ENCODE measurements at places on chromosomes 6 and 20.

GRCh38 chr6:14626556-14626955, 509.0 kb downstream of the CD83 start:
- no peak for DNase-seq

DNA sequence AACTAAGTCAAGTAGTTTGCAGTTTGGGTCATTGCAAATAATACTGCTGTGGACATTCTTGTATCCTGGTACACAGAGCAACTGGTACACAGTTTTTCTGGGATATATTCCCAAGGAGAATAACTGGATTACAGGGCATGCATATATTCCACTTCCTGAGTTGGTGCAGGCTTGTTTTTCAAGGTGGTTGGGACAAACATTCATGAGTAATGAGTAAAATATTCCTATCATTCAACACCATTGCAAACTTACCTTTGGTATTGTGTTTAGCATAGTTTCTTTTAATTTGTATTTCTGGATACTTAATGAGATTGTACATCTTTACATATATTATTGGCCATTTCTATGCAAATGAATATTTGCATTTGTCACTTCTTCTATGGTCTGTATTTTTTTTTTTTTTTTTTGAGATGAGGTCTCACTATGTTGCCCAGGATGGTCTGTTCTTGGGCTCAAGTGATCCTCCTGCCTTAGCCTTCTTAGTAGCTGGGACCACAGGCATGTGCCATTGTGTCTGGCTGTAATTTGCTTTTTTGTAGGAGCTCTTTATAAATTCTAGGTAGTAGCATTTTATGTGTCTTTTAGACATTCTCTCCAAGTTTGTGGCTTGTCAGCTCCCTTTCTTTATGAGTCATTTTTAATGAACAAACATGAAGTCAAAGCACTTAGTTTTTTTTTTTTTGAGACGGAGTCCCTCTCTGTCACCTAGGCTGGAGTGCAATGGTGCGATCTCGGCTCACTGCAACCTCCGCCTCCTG, 158.7 kb downstream of the SOX4 start:
- no peak for DNase-seq

DNA sequence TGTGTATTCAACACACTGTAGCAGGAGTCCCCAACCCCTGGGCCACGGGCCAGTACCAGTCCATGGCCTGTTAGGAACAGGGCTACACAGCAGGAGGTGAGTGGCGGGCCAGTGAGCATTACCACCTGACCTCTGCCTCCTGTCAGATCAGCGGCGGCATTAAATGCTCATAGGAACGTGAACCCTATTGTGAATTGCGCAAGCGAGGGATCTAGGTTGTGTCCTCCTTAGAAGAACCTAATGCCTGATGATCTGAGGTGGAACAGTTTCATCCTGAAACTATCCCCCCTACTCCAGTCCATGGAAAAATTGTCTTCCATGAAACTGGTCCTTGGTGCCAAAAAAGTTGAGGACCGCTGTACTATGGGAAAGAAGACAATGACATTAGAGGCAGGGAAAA, 386.9 kb downstream of the PREX1 start:
- DNase-seq, result no peak

DNA sequence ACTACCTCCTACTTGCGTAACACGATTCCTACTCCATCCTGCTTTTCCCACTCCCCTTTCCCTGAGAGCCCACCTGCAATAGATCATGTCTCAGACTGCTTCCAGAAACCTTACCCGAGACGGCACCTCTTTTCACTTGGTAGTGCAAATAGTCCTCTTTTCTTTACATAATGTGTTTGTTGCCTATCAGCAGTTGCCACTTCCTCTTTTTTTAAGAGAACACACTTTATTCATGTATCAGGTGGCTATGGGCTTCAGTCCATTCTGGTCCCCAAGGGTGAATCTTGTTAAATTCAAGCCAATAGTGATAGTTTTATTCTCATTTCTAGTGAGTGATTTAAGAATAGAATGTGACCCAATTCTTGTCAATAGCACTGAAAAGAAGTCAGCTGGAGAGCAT, 57.7 kb upstream of the FERMT1 start:
- DNase-seq, result no peak

DNA sequence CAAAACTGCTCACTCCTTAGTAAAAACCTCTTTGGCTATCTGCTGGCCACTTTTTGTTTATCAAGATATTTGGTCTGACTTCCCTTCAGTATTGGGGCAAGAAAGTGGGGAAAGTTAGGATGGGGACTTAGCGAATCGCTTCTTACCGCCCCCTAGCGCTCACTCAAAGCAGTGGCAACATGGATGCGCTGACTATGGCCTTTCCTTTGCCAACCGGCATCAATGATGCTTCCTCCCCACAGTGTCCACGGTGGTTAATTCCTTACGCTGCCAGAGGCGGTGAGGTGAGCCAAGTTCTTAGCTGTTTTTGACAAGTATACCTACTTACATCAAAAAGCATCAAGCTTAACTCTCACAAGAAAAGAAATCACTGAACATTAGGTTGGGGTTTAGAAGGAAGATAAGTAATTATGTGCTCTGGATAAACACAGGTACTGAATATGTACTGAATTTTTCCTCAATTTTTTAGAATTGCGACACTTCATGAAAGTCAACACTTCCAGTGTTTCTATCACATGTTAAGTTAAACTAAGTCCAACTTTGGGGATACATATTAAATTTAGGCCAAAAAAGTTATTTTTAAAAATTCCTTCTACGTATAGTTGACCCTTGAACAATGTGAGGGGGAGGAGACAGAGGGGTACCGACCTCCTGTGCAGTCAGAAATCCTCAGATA, 86.7 kb downstream of the GMDS start:
- no peak for DNase-seq

DNA sequence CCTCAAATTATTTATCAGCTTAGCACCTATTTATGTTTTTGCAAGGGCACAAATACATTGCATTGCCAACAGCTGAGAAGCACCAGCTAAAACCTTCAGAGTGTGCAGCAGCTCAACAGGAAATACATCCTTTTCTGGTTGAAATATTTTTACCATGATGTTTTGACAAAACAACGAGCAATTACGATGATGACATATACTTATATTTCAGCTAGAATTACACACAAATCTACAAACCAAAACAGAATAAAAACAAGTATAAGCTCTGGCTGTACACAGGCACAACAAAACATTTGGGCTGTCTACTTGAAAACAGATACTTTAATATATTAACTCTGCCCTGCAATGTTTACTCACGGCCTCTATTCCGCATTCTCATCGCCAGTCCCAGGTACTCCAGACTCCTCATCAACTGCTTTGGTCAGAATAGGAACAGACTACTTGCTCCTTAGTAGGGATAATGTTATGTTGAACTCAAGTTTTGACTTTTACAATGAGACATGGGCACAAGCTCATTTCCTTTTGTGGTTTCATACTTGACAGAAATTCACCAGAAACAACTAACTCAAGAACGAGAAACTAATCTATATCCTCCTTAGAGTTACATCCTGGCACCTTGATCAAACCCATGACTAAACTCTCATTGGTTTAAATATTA, 377.6 kb downstream of the ESR1 start:
- peak; percentile 36 for DNase-seq

DNA sequence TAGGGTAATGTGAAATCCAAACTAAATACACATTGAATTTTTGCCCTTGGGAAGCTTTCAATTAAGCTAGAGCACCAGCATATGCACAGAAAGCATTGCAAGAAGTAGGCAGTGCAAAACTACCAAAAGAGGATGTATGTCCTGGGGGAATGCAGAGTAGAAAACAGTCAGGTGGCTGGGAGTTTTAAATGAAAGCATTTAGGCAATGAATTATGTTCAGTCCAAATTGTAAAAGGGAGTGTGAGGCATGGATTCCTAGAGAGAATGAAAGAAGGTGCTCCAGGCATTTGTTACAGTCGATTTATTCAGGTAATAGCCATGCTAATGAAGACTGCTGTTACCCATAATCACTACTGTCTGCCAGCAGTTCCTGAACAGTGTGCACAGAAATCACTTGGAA, 604.1 kb upstream of the POU3F2 start:
- no peak for DNase-seq

- no peak for DNase-seq
These were observed 1.1 kb downstream of the L3MBTL1 start for GRCh38 chr20:43508604-43509040.
